ENCODE measurements at places on chromosomes 4 and X. TPM values are rescaled to one million over a fixed set of nuclear protein-coding genes. Genes with fewer than 3 reads are reported as not detected.
A peak's percentile ranks its signal among the peaks of the same experiment; 100 is the strongest.

CT45A1 gene
- not detected for total RNA-seq

- no peak for DNase-seq
- H3K27ac ChIP-seq: no peak overlapping the region
- H3K36me3 ChIP-seq: no peaks in the 10 kb centered on the region
- no peak overlapping the region for H3K4me3 ChIP-seq
These were observed 969.5 kb downstream of the PCDH18 start for GRCh38 chr4:136562834-136563233.

PCDH18 gene
- 1.4 TPM for total RNA-seq

DNA sequence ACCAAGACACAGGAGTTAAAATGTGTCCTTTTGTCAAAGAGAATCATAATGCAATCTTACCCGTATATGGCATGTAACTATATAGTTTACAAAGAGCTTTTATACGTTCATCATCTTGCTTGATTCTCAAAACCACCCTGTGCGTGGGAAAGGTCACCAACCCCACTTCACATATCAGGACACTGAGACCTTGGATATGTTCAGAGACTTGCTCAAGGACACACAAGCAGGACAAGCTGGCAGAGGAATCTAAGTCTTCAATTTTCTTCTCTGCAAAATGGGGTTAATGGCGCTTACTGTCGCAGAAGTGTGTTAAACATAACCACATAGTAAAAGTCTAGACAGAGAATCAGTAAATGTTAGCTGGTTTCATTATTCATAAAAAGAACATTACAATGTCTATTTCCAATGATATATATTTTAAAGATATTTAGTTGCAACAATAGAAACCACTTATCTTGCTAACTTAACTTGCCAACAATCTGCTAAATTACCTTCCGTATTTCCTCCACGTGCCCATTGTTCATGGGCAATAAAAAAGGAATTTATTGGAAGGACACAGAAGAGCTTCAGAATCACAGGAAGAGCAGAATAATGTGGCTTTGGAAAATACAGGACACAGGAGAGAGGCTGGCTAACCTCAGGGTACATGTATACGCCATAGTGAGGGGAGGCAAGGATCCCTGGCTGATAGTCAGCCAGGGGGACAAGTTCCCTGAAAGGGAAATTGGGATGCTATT lies 64.6 kb upstream of the TAPT1 start:
- H3K4me3 ChIP-seq: no peak overlapping the region
- peaks cover 2% of the 10 kb centered on the region for H3K27me3 ChIP-seq
- no peak for DNase-seq
- no peaks in the 10 kb centered on the region for H3K36me3 ChIP-seq

DNA sequence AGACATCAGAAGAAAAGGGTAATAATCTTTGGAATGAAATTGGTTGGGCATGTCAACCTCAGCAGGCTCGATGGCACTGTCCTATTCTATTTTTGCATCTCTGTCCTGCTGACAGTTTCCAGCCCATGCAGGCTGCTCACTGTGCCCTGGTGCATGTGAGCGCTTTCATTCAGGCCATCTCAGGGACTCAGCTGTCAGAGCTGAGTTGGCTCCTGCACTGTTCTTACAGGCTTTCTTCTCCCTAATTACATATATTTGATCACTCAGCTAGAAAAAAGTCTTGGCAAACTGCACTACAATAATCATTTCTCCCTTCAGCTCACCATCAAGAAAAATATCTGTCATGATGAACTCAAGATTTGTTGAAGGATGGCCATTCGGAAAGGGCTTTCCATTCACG lies 84.7 kb downstream of the RASL11B start:
- no peak overlapping the region for H3K27ac ChIP-seq
- no peaks in the 10 kb centered on the region for H3K36me3 ChIP-seq
- H3K27me3 ChIP-seq: no peaks in the 10 kb centered on the region
- no peak overlapping the region for H3K4me3 ChIP-seq

DNA sequence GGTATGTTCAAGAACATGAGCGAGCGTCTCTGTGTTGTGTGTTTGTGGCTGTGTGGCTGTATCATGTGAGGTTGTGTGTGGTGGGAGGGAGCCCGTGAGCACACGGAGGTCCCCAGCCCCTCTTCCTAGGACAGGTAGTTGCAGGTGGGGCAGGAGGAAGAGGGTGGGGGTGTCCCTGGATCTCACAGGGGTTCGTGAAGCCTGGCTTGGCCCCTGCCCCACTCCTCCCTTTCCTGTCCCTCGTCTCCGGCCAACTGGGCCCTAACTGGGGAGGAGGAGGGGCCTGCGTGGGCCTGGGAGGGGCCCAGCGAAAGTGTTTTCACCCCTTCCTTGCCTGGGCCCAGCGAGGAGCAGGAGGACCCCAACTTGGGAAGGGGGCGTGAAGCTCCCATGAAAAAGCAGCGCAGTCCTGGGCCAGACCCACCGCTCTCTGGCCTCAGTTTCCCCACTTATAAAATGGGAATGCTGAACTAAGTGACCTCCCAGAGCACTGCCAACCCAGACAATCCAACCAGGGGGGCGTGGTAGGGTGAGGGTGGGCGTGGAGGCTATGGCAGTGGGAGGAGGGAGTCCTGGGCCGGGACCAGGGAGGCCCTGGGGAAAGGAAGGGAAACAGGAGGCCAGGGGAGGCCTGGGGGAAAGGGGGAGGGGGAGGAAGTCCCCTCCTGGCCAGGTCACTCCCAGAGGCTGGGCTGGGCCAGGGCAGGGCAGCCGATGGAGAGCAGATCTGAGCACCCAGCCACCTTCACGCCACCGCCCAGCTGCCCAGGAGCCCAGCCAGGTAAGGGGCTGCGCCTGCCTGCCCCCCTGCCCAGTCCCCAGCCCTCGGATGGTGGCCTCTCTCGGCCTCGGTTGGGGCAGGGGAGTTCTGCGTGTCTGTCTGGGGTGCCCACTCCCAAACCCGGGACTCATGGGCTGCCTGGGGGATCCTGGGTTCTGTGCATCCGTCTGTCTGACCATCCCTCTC lies at the start of gene AVPR2:
TSS of gene AVPR2 (plus strand) at position 683 of the 967 bp plus-strand sequence. CDS start 473 bp downstream, outside the sequence.
- peaks cover 9% of the 10 kb centered on the region for H3K4me1 ChIP-seq
- H3K36me3 ChIP-seq: no peaks in the 10 kb centered on the region
- no peak within 1 kb of the TSS for H3K27ac ChIP-seq
- no peaks in the 10 kb centered on the region for H3K27me3 ChIP-seq
- no peak within 1 kb of the TSS for H3K4me3 ChIP-seq

DNA sequence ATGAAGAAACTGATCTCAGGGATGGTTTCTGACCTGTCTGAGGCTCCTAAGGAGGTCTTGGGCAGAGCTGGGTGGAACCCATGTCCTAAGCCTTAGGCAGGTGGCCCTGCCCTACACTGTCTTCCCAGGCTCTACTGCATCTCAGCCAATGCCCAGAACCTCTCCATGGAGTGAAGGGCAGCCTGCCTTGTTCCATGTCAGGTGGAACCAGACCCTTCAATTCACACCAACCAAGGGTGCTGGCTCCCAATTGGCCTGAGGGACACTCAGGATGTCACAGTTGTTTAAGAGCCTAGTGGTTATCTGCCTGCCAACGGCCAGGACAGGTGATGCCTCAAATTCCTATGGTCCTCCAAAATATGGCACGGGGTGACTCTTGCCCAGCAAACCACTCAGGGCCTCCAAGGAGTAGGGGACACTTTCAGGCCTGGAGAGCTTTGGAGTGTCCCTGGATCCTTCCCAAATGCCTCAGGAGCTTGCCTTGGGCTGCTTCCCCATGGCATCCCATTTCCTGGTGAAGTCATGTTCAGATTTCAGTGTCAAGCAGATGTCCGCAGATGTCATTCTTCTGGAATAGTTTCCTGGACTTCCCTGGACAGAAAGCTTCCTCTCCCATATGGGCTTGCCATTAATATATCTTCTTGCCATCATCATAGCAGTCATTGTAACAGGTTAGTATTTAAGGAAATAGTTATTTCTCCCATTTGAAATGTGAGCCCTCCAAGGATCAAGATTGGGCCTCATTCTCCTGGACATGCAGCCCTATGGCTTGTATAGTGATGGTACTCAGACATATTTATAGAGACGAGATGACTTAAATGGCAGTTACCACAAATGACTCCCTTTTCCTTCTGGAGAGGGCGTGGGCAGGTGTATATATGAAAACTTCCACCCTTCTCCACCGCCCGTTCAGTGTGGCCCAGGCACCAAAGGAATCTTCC lies 67.1 kb downstream of the MED28 start:
- no peak overlapping the region for H3K4me3 ChIP-seq
- no peaks in the 10 kb centered on the region for H3K27me3 ChIP-seq
- DNase-seq: no peak
- H3K36me3 ChIP-seq: no peaks in the 10 kb centered on the region
- no peak overlapping the region for H3K27ac ChIP-seq

SYP gene
- total RNA-seq: 0.49 TPM

- DNase-seq: peak; percentile 13
- no peaks in the 10 kb centered on the region for H3K27me3 ChIP-seq
- peak overlapping the region; percentile 98 for H3K4me3 ChIP-seq
These were observed 1.6 kb downstream of the RCHY1 start for GRCh38 chr4:75512386-75513211.

ANKRD37 gene
- 18.6 TPM for total RNA-seq

DNA sequence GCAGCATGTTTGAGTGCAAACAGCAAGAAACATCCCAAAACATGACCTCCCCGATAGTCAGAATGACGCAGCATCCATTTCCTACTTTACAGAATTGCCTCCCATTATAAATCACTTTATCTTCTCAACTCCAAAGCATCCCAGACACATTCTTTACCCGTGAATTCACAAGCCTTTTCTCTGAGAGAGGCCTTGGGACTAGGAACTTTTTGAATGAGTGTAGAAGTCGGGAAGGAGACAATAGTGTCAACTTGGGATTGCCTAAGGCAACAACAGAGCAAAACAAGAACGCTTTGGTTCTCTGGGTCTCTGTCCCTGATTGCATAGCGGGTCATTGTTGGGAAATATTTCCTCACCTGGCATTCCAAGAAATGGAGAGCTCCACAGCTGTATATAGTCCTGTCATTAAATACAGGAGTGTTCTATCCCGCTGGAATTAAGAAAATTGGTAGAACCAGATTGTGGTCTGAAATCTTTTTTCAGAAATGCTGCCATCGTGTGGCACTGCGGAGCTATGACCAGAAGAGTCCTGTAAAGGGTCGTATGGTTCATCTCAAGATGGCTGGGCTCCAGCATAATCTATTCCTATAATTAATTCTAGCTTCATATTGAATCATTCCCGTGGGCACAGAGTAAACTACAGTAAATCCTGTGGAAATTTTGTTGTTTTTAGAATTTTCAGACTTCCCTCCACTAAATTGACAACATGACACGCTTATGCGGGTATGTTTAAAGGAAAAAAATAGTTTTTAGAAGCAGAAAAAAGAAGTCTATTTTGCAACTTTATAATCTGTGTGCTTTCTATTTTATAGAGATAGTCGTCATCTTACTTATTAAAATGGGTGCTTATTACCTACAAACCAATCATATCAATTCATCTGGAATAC lies 2.0 kb upstream of the SPP1 start:
- no peak overlapping the region for H3K4me3 ChIP-seq
- H3K36me3 ChIP-seq: no peaks in the 10 kb centered on the region
- no peak overlapping the region for H3K27ac ChIP-seq
- no peak for DNase-seq

- DNase-seq: no peak
- H3K4me1 ChIP-seq: no peaks in the 10 kb centered on the region
- no peak overlapping the region for H3K27ac ChIP-seq
- no peak overlapping the region for H3K4me3 ChIP-seq
These were observed 170.1 kb downstream of the FRMPD4 start for GRCh38 chrX:12308420-12308819.

DNA sequence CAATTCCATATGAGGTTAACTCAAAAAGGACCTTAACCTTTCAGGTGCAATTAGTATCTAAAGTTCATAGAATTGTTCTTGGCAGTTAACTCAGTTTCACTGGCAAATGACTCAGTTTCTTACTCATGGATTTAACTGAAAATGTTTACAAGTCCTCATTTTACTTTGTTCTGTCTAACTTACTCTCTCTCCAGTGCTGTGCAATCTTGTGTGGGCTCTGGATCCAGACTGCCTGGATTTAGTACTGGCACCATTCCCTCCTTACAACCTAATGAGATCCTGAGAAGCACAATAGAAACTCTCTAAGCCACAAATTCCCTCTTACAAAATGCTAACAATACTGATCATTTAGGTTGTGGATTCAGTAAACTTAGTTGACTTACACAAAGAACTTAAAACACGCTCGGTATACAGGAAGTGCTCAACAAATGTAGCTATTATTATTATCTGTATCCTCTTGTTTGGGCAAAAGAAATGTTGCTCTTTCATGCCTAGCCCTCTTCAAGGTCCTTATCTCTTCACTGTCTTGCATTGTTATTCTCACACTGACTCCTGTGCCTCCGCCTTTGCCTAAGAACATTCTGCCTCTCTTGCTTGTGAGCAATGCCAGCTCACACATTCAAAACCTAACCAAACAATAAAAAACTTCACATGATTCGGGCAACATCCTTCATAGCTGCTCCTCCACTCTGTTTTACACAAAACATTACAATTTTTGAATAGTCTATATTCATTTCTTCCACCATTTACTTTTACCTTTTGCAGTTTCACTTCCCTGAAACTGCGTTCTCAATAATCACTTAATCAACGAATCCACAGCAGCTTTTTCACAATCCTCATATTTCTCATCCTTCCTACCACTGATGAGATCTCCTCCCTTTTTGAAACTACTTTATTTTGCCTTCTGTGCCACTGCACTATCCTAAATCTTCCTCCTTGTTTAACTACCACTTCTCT lies 91.8 kb downstream of the PDE5A start:
- H3K4me1 ChIP-seq: peaks cover 8% of the 10 kb centered on the region
- no peak for DNase-seq
- no peaks in the 10 kb centered on the region for H3K36me3 ChIP-seq
- no peak overlapping the region for H3K4me3 ChIP-seq
- no peak overlapping the region for H3K27ac ChIP-seq

- H3K27me3 ChIP-seq: no peaks in the 10 kb centered on the region
- no peak for DNase-seq
- no peaks in the 10 kb centered on the region for H3K4me1 ChIP-seq
- H3K36me3 ChIP-seq: no peaks in the 10 kb centered on the region
These were observed 608.8 kb upstream of the EPHA5 start for GRCh38 chr4:66279084-66279483.

G3BP2 gene
- total RNA-seq: 160 TPM

CT45A8 gene
- not detected for total RNA-seq

DNA sequence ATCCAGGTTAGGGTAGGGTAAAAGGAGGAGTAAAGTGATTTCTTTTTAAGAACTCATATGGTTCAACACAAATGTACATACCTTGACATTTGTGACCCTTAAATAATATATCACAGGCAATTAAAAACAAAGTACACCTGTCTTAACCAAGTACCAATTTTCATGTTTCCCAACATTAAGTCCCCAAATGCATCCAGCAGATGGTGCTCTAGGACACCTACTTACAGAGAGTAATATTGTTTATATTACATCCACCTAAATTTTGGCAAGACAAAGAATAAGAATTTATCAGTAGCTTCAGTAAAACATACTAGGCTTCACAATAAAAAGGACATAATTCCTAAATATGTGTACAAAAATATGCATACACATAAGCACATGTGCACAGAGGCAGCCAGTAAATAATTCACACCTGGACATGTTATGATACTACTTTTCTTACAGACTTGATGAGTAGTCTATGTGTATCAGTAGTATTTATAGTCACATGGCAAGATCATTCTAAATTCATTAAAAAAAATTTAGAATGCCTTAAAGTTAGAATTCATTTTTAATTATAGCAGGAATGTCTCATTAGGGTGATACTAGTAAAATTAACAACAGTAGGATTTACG lies 219.7 kb downstream of the DCLK2 start:
- DNase-seq: peak; percentile 8
- no peaks in the 10 kb centered on the region for H3K27me3 ChIP-seq
- H3K36me3 ChIP-seq: no peaks in the 10 kb centered on the region
- H3K4me3 ChIP-seq: no peak overlapping the region
- no peaks in the 10 kb centered on the region for H3K4me1 ChIP-seq
- no peak overlapping the region for H3K27ac ChIP-seq

GRCh38 chr4:2009651-2010233 lies 968 bp upstream of the NELFA start:
- H3K4me1 ChIP-seq: peaks cover 5% of the 10 kb centered on the region
- DNase-seq: no peak
- H3K36me3 ChIP-seq: no peaks in the 10 kb centered on the region
- 0 out of 2 replicates have a peak overlapping the region, but pooled peaks have one; percentile 94 for H3K27ac ChIP-seq
- no peaks in the 10 kb centered on the region for H3K27me3 ChIP-seq

CTSO gene
- total RNA-seq: 6.7 TPM

Data from GM12878 (cell line).